ENCODE measurements at places on chromosomes 16 and 17.

GRCh38 chr17:73284354-73284753, 22.7 kb upstream of the CPSF4L start:
- DNase-seq, result no peak

GRCh38 chr16:67260426-67261063, 11.8 kb downstream of the SLC9A5 start:
- DNase-seq, result no peak

DNA sequence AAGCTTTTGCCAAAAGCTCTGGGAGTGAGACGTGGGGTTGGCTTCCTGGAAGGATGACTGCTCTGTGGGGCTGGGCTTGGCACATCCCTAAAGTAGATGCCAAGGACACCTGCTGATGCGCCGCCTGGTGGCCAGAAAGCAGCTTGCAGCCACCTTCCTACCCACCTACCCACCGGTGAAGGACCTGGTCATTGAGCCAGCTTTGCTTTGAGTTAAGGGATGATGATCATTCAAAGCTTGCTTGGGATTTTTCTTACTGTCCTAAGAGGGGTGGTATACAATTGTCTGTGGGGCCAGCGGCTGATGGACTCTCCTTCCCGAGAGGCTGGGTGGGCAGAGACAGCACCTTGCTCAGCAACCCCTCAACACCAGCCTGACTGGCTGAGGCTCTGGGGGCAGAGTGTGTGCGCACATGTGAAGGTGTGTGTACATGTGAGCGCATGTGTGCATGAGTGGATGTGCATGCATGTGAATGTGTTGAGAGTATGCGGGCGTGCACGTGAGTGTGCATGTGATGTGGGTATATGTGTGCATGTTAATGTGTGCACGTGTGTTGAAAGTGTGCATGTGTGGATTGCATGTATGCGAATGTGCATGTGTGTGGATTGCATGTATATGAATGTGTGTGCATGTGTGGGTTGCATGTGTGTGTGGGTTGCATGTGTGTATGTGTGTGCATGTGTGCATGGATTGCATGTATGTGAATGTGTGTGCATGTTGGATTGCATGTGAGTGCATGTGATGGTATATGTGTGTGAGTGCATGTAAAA, 18.6 kb downstream of the C1QTNF1 start:
- DNase-seq, result peak; percentile 59

DNA sequence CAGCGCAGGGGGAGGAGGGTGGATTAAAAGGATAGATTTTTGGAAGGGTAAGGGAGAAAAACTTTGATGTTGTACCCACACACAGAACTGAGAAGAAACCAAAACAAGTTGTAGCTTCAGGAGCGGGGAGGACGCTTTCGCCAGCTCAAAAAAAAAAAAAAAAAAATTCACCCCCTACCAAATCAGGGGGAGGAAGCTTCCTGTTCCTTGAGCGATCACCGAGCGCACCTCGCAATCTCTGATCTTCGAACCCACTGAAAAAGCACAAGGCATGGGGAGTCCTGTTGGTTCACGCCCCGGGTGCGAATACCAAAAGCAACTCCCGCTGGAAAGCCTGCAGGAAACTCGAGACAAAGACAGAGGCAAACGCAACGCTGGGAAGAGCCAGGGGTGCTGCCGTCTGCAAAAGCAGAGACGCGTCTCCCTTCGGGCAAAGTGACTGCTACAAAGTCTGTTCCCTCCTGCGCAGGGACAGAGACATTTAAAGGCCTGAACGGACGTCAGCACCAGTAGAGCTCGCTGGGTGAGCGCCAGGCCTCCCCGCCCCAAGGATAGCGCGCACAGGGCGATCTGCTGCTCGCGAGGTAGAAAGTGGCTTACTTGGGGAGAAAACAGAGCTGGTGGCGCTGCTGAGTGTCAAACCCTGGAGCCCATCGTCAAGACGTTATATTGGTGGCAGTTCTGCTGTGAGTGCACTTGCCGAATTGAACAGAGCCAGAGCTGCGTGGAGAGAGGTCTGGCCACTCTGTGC, 190.4 kb downstream of the USP22 start:
- DNase-seq, result no peak

DNA sequence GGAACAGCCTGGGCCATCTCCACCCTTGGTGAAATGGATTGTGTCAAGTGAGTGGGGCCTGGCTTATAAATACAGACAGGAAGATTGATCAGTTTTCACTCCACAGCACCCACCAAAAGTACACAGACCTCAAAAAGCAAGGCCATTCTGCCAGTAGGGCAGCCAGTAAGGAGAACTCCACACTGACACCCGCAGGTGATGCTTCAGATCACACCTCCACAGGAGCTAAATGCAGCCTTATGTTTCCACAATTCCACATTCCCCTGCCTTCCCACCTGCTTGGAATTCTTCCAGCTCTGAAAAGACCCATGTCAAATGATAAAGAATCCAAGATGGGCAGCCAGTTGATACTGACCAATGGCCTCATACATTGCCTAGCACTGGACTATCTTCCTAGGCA, 191.1 kb downstream of the ZFHX3 start:
- no peak for DNase-seq

DNA sequence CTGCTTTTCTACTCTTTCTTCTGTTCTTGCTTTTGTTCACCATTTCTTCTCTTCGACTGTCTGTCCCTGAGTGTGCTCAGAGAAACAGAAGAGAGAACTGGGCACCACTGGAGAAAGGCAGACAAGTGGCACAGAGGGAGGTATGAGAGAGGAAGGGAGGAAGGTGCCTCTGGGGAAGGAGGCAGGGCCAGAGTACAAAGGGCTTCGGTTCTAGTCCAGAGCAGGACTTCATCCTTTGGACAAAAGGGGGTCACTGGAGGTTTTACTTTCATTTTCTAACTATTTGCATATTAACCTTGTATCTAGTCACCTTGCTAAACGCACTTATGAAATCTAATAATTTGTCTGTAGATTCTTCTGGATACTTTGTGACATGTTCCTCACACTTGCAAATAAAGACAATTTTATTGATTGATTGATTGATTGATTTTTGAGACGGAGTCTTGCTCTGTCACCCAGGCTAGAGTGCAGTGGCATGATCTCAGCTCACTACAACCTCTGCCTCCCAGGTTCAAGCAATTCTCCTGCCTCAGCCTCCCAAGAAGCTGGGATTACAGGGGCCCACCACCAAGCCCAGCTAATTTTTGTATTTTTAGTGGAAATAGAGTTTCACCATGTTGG, 13.5 kb downstream of the ITGB4 start:
- DNase-seq, result no peak

DNA sequence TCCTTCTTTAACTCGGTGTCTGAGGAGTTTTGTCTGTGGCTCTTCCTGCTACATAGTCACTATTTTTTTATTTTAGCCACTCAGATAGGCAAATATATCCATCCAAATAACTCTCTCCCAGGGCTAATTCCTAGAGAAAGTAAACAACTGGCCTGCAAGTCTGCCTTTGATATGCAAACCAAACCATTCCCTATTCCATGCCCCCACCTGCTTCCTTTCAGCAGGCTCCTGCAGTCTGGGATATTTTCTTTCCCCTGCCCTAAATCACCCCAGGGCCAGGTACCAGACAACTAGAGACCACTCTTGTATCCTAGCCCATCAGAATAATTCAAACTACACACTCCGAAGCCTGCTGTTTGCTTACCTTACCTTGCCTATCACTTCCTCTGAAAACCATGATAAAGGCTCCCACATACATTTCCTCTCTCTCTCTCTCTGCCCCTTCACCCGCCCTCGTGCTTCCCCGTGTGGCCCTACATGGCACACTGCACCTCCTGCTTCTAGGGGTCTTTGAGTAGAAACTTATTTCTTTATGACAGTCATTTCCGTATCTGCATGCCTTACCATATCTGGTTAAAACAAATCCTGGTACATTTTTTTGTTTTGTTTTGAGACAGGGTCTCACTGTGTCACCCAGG, 8.3 kb downstream of the CD300H start:
- no peak for DNase-seq

DNA sequence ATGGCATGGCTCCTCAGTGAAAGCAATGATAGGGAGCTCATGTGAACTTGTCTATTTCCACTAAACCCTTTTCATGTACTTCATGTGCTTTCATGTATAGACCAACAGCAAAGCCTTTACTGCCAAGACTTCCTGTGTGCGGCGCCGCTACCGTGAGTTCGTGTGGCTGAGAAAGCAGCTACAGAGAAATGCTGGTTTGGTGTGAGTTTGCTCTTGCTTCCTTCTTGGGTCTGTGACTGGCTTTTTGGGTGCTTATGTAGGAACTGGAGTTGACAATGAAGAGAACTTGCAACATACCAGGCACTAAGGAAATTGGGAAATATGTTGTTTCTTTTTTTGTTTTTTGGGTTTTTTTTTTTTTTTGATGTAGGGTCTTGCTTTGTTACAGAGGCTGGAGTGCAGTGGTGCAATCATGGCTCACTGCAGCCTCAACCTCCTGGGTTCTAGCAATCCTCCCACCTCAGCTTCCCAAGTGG, 5.7 kb downstream of the SNX11 start:
- DNase-seq, result no peak

GRCh38 chr17:54902611-54903010, 2.0 kb downstream of the TOM1L1 start:
- no peak for DNase-seq

DNA sequence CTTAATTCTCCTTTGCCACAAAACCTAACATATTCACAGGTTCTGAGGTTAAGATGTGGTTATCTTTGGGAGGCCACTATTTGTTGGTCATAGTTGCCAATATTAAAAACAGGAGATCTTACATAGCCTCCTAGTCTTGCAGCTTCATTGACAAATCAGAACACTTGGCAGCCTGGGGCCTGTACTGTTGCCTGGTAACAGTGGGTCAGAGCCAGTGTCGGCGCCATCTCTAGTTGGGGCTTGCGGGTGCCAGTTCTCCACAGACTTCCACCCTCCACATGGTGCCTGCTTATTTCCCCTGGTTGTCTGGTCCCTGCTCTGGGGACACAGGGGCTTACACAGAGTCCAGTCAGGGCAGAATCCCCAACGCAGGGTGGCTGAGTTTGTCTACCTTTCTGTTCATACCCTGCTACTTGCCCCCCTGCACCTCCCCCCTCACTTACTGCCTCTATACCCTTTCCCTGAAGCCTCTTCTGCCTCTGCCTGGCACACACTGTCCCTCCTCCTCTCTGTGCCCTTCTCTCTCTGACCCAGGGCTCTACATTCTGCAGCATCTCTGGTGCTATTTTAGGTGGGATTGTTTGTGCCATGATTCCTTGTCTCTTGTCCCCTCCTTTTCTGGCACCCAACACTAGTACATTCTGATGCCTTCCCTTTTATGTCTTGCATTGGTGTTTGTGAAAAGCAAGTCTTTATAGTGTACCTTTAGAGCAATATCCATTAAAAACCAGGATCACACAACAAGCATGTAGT, 13.4 kb downstream of the EPN2 start:
- DNase-seq, result no peak

DNA sequence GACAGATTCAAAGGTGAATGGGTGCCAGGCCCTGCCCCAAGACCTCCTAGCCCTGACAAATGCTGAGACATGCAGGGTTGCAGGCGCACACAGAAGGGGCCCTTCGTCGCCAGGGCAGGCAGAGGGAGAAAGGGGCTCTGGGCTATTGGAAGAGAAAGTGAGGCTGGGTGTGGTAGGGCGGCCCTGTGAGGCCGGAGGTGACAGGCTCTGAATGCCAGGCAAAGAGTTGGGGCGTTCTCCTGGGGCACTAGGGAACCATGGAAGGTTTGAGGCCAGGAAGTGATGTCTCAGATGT, 26.4 kb upstream of the NXPH3 start:
- DNase-seq, result no peak

DNA sequence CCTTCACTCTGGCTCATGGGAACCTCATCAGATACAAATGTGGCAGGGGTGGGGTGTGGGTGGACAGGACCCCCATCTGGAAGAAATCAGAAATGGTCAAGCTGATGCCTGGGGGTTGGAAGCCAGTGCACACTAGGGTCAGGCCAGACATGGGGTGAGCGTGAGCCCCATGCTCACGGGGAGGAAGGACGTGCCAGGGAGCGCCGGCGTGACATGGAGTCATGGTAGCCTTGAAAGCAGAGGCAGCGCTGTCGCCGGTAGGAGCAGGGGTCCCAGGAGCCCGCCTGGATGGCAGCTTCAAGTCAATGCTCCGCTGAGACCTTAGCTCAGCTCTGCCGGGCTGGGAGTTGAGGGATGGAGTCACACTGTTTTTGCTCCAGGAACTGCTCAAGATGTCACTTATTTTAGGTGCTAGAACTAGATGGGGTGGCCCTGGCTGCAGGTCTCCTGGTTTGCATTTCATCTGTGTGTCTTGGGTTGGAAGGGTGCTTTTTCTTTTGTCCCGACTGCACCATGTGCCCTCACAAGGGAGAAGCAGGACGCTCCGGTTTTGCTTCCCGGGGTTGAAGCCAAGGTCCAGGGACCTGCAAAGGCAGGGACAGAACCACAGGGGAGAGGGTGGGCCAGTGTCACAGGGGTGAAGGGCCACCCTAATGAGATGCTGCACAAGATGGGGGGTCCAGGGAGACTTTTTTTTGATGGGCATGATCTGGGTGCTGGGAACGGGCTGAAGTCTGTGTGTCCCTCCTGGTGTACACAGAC, 51.4 kb downstream of the USP22 start:
- no peak for DNase-seq

DNA sequence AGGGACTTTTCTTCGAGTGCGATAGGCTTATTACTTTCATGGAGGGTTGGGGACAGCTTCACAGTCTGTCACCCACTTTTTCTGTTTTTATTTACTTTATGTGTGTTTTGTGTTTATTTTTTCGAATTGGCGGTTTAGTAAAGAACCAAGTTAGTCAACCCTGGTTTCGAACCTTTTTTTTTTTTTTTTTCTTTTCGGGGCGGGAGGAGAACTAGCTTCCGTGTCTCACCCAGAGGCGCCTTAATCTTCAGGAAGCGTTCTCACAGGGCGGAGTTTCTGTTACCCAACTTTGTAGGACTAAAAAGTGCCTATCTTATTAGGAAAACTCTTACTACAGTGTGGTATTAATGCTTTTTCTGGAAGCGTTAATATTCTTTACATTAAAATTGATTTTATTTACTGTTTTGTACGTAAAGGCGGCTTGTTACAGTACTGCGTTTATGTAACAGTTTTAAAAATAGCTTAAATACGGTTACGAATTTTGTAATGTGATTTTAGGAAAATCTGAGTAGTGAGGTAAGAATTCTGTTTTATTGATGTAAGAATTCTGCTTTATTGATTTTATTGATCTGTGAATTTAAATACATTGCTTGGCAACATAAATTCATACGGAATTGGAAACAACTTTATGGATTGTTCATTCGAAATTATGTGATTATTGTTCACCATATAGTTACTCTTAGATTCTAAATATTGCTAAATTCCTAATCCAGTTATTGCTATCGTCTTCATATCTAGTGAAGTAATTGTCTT, 885 bp downstream of the ZNF207 start:
- peak; percentile 14 for DNase-seq

GRCh38 chr16:51024703-51025102, 126.4 kb downstream of the SALL1 start:
- no peak for DNase-seq

GRCh38 chr17:80171681-80172080, 1.9 kb downstream of the CARD14 start:
- DNase-seq, result no peak

DNA sequence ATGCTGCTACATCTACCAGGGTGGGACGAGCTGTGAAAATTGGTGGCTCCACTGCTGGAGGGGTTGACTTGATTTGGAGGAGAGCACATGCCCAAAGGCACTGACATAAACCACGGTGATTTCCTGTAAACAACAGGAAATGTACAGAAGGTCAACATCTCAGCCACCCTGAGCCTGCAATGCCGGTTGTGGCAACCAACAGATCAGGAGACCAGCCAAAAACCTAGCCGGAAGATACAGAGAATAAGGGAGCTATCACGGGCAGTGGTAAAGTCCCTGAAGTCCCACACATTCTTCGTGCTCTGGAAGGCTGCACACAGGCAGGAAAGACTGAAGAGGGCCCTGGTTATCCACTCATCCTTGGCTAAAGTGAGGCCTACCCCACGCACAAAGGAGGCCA, 56.2 kb downstream of the ADCY9 start:
- no peak for DNase-seq
